ENCODE measurements at places on chromosomes 1 and 21.

GRCh38 chr1:152683846-152684245 is 2.1 kb upstream of the LCE2B start:
- DNase-seq, result no peak

DNA sequence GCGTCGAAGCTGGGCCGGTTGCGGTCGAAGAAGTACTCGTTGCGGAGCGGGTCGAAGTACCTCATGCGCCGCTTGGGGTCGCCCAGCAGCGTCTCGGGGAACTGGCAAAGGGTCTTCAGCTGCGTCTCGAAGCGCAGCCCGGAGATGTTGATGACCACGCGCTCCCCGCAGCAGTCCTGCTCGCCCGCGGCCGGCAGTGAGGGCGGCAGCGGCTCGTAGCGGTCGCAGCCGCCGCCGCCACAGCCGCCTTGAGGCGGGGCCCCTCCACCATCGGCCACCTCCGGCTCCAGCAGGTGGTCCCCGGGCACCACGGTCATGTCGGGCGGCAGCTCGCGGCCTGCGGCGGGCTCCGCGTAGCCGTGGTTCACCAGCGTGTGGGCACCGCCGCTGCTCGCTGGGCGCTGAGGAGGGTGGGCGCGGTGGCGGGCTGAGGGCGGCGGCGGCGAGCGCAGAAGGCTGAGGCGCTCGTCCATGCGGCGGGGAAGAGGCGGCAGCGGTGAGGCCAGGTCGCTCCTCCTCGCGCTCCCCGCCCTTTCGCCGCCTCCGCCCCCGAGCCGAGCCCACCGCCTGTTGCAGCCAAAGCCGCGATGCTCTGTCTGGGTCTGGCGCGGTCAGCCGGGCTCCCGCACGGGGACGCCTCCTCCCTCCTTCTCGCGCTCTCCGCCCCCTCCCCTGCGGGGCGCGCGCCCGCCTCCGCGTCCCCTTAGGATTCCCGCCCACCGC is at the start of gene KCNA3:
TSS of gene KCNA3 (minus strand) at position 604 of the 723 bp plus-strand sequence. CDS start at position 473, 131 bp downstream.
- peak; percentile 34 for DNase-seq

DNA sequence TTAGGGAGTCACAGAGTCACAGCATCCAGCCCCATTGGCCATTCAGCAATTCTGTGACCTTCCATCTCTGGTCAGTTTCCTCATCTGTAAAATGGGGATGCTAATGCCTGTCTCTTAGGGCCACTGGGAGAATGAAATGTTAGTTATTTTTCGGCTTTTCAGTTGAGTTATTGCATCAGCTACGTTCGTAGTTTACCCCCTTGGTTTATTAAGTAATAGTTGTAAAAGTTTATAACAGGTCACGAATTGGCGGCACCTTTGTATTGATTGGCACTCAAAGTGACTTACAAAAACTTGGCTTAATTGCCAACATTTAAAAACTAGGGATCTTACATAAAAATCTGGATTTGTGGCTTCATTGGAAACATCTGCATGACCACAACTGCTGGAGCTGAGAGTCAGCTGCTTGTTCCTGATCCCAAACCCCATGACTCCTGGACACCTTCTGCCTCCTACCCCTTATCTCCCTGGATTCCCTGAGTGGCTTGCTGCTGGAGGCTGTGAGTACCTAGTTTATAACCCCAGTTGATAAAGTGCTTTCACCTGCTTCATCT is 23.0 kb upstream of the SLC1A7 start:
- no peak for DNase-seq

GRCh38 chr1:51750729-51751128 is 127.8 kb downstream of the NRDC start:
- DNase-seq, result no peak

- no peak for DNase-seq
Measured at GRCh38 chr21:46120301-46121285, 22.7 kb downstream of the COL6A2 start.

GRCh38 chr1:240663169-240663879 is 51.4 kb upstream of the GREM2 start:
- no peak for DNase-seq

DNA sequence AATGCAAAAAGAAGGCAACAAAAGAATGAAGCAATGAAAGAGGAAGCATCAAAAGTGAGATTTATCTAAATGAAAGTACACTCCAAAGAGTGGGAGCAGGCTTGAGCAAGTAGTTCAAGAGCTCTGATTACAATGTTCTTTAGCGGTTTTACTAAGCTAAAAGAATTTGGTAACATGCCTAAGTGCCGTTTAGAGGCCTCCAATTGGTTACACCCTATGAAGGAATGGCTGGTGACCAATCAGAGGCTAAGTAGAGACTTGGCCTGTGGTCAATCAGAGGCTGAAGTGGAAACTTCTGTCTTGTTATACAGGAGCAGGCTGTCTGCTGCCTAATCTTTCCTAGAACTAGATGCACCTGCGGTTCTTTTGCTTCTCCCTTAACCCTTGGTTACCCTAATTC is 59.1 kb downstream of the PTGFR start:
- no peak for DNase-seq

GRCh38 chr1:171292799-171293198 is 21.2 kb upstream of the FMO4 start:
- no peak for DNase-seq

DNA sequence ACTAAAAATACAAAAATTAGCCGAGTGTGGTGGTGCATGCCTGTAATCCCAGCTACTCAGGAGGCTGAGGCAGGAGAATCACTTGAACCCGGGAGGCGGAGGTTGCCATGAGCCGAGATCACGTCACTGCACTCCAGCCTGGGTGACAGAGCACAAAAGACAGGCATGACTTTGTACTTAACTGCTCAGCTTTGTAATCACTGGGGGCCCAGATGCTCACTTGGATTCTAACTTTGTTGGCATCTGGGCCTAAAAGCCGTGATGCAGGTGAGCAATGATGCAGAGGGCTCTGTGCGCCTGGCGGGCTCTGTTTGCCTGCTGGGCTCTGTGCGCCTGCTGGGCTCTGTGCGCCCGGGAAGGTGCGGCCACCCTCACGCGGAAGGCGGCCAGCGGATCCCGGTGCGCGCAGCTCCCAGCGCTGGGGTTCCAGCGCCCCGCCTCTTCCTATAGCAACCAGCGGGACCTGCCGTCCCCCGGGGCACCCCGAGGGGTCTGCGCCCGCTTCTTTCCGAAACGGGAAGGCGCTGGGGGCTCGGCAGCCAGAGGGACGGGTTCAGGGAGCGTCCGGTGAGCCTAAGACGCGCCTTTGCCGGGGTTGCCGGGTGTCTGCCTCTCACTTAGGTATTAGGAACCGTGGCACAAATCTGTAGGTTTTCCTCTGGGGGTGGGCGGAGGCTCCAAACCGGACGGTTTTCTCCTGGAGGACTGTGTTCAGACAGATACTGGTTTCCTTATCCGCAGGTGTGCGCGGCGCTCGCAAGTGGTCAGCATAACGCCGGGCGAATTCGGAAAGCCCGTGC is 31.7 kb downstream of the PRMT2 start:
- no peak for DNase-seq

- no peak for DNase-seq
Measured at GRCh38 chr1:221575605-221576004, 166.3 kb downstream of the DUSP10 start.

DNA sequence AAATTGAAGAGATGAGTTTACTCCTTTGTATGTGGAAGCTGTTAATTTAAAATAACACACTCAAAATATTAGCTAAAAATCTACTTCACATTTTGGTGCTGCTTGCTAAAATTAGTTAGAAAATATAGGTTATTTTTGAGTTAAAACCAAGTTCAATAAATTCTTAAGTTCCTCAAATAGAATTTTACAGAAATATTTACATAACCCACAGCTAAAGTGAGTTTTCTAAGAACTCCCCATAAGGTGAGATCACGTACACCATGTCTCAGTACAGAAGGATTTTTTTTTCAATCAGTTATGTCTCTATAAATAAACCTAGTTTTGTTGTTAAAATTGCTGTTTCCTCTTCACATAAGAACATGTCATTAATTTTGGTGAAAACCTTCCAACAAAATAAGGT is 108.0 kb downstream of the SDCCAG8 start:
- DNase-seq, result no peak

GRCh38 chr1:112711041-112711440 is 4.1 kb downstream of the PPM1J start:
- no peak for DNase-seq

DNA sequence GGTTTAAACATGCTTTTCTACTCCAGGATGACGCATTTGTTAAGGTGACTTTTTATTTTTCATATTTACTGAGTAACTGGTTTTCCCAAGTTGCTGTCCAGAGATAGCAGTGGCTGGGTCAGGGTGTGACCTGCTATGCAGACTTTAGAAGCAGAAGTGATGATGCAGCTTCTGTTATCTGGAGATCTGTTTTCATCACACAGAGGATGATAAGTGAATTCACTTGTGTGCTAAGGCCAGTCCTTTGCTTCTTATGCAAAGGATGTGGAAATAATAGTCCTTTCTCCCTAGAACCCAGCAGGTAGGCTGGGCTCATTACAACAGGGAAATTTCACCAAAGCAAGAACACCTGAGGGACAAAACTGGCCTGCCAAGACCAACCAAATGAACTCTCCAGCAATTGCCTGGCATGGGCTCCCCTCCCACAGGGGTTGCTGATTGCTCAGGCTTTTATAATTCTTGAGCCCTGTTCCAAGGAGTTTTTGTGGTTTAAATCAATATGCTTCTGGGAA is 97.8 kb upstream of the LPGAT1 start:
- no peak for DNase-seq

DNA sequence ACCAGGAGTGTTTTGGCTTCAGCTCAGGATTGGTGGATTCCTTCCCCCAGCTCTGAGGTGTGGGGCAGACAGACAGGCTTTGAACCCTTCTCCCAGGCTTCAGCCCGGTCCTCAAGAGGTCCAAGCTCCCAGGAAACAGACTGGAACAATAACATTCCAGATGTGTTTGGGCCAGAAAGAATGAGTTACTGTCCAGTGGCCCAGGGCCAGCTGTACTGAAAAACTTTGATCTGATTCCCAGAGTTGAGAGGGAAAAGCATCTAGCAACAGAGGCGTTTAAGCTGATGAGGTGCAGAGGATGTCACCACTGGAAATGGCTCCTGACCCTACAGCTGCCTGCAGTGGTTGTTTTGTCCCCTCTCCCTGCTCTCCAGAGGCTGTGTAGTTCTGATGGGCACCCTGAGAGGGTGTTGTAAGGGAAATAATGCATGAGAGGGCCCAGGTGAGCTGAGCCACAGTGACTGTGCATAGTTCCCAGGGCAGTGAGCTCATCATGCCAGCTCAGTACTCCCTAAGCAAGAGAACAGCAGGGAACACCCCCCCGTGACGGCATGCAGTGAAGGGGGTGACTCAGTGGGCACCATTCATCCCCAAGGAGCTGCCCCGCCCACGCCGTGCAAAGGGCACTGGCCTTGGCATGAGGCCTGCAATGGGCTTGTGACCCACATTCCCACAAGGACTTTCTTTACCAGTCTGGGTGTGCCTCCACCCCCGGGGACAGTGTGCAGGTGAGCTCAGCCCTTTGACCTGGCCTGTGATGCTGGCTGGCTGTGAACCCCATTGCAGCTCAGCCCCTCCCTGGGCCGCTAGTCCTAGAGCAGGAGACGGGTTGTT is 13.8 kb upstream of the SFN start:
- no peak for DNase-seq

GRCh38 chr1:11362547-11363021 is 89.6 kb downstream of the UBIAD1 start:
- DNase-seq, result no peak

GRCh38 chr1:38758820-38759219 is 100.8 kb downstream of the RRAGC start:
- no peak for DNase-seq

All from activated T-helper 1 cell treated with anti-CD3 and anti-CD28 coated beads, Interleukin-2, amount 50 U/mL, for 16 hours (primary cell).